ENCODE measurements at places on chromosomes 16 and 17.

DNA sequence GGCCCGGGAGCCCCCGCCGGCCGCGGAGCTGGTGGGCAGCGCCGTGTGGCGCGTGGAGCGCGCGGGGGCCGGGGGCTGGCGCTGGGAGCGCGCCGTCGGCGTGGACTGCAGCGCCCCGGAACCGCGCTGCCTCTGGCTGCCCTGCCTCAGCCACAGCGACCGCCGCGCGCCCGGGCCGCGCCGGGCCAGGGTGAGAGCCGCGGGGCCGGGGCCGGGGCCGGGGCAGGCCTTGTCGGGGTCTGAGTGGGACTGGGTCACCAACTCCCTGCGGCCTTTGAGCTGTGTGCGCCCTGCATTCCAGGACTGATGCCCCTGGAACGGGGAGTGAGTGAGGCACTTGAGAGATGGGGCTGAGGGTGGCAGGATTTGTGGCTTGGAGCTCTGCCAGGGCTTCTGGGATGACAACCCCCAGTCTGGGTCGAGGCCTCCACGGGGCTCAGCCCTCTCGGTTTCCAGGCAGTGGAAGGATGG lies 25.7 kb downstream of the ARHGAP23 start:
- DNase-seq: no peak

DNA sequence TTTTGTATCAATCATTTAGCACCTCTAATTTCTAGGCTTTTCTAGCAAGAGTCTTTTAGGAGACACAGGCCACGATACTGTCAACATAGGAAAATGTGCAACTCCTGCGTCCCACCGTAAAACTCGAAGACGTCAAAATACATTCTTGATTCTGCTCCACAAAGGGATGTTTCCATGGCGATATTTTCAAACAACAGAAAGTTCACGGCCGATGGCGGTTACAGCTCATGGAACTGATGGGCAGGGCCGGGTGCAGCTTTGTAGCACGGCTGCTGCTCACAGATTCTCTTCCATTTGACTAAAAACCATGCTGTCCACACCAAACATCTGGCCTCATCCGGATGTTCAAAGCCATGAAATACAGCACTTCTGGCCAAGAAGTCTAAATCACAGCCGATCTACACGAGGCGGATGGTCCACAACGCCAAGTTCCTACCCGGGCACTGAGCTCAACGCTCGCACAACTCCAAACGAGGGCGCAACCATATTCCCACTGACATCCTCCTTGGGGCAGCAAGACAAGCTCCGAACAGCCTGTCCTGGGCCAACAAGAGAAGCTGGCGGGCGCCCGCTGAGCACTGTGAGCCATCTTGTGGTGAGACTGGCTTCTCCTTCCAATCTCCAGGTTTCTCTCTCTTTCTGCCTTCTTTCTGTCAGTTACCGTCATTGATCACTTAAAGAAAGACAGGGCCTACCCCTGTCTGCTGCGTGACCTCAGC lies 79.8 kb downstream of the ZNF778 start:
- DNase-seq: no peak

- DNase-seq: no peak
These were observed 1.4 kb downstream of the PYCR1 start for GRCh38 chr17:81935709-81936084.

DNA sequence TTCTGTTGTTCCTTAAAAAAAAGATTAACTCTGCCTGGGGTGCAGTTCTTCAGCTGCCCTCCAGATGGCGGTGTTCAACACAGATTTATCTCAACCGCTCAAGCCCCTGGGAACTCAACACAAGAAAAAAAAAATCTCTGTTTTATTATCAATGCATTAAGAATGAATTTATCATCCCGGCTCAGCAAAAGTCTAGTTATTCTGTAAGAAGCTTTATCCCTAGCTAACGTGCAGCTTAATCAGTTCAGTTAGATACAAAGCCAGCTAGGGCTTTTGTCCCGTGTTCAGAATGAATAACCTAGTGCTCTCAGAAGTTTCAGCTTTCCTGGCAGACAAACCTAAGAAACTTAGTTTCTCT lies 475.9 kb upstream of the CCL2 start:
- peak; percentile 21 for DNase-seq

GRCh38 chr17:81396278-81396721 lies 1.0 kb downstream of the BAHCC1 start:
- no peak for DNase-seq

GRCh38 chr17:29140051-29140621 lies 40.1 kb downstream of the MYO18A start:
- DNase-seq: peak; percentile 70

GRCh38 chr17:68097161-68097805 lies 61.7 kb downstream of the KPNA2 start:
- no peak for DNase-seq

- no peak for DNase-seq
These were observed 1.2 kb downstream of the TRIM65 start for GRCh38 chr17:75895370-75896155.

DNA sequence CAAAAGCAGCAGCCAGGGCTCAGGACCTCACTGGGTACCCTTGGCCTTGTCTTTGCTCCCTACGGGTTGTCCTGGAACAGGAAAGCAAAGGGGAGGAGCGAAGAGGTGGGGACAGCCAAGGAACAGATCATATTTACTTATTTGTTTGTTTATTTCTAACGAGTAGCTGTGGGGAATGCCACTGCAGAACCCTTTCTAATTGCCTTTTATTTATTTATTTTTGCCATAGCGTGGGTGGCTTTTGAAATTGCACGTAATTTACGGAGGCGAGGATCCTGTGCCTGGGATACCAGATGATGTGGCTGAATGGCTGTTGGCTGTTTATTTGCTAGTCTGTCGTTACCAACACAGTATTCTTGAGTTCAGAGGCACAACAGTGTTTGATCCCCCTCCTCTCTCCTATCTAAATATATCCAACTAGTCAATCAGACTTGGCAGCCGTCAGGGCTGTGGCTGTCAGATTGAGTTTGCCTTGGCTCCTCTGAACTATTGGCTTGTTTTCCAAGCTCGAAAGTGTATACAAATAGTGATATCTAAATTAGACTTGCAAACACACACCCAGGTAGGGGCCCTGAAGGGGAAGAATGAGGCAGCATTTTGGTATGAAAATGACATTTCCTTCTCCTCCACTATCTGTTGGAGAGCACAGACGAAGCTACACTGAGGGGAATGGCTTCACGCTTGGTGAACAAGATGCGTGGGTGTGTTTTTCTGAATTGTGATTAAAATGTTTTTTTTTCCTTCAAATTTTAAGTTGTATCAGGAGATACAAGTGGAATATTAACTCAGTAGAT lies 110.4 kb downstream of the MSI2 start:
- no peak for DNase-seq

DNA sequence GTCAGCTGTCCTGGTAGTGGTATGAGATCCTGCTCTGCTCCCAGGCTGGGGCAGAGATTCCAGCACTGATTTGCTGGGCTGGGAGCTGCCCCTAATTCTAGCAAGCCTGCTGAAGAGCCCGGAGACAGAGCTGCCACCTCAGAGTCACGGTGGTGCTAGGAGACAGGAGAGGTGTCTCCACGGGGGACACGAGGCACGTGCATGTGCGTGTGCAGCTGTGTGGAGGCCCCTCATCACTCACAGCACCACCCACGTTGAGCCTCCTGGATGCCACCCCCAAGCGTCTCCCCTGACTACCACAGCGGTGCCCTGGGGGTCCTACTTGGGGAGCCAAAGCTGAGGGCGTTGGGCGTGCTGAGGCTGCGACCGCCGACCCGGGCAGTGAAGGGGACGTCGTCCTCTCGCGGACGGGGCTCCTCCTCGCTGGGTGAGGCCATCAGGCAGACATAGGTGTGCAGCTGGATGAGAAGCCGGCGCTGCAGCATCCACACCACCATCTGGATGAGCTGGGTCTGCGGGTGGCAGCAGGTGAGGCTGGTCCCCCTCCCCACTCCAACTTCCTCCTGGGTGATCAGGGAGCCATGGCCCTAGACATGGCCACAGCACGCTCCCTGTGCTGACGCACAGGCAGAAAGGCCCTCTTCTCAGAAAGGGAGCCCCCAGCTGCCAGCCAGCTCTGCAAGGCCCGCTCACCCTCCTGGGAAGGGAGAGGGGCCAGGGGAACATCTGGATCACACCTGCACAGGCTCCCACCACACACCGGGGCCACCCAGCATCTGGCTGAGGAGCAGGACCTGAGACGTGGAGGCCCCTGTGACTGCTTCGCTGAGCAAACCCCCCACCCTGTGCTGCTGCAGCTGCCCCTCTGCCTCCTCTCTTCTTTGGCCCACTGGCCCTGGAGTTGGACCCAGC lies 11.6 kb downstream of the MPG start:
- DNase-seq: no peak

DNA sequence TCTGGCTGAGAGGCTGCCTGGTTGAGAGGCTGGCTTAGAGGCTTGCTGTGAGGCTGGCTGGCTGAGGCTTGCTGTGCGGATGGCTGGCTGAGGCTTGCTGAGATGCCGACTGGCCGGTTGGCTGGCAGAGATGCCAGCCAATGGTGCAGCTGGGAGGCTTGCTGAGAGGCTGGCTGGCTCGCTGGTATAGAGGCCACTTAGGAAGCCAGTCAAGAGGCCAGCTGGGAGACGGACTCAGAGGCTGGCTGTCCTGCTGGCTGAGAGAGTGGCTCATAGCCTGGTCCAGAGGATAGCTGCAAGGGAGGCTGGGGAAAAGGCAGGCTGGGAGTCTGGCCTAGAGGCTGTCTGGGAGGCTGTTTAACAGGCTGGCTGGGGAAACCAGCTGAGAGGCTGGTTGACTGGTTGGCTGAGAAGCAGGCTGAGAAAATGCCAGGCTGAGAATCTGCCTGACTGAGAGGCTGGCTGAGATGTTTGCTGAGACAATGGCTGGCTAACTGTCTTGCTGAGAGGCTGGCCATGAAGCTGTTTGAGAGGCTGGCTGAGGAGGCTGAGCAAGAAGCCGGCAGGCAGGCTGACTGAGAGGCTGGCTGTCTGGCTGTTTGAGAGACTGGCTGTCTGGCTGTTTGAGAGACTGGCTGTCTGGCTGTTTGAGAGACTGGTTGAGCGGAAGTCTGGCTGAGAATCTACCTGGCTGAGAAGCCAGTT lies 37.5 kb upstream of the ACSM2B start:
- DNase-seq: no peak

- no peak for DNase-seq
These were observed 1.4 kb downstream of the LGALS3BP start for GRCh38 chr17:78977997-78978973.

DNA sequence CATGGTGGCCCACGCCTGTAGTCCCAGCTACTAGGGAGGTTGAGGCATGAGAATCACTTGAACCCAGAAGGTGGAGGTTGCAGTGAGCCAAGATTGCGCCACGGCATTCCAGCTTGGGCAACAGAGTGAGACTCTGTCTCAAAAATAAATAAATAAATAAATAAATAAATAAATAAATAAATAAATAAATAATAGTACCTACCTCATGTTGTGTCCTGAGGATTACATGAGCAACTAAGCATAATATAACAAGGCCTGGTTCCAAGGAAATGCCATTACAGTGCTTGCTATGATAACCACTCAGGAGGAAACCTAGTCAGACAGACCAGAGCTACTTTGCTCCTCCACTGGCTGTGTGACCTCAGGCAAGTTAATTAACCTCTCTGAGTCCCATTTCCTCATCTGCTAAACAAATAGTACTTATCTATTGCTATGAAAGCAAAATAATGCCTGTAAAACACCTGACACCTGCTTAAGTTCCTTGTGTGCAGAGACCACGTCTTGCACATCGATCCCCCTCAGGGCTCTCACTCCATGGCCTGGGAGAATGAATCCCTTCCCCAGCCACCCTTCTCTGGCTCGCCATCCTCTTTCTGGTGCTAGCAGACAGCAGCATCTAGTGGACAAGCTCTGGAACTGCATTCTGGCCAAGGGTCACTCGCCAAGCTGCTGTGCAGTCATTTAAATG lies 7.5 kb downstream of the EPOP start:
- peak; percentile 64 for DNase-seq

DNA sequence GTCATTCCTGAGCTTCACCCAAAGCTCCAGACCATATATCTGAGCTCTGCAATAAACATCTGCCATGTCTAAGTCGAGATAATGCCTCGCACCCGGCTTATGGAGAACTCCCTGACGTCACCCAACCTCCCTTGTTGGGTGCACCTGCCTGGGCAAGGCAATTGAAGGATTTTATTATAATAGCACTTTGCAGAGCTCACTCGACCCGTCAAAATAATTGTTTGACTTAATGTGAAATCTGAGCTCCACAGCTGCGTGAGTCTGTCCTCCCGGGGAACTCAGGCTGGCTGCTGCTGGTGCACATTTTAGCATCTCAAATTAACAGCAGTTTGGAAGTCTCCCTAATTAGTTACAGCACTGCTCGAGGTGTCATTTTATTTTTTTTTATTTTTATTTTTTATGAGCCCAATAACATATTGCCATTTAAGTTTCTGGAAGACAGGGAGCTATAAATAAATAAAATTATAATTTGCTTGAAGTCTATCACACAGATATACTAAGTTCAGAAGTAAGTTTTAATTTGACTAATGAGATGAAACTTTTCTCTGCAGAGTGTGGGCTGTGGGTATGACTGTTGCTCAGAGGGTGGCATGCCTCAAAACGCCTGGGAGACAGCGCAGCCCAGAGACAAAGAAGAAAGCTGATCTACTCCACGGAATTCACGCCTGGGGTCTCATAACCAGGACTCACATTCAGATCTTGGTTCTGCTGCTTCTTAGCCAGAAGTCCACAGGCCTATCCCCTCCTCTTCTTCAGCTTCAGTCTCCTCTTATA lies 401.4 kb upstream of the C16orf82 start:
- no peak for DNase-seq

GRCh38 chr16:75202069-75202590 lies 4.8 kb downstream of the CTRB2 start:
- DNase-seq: no peak

- DNase-seq: no peak
These were observed at the start of gene KREMEN2 for GRCh38 chr16:2963723-2964474. KREMEN2 (plus strand) TSS chr16:2964275; CDS start chr16:2964521, 246 bp downstream.

DNA sequence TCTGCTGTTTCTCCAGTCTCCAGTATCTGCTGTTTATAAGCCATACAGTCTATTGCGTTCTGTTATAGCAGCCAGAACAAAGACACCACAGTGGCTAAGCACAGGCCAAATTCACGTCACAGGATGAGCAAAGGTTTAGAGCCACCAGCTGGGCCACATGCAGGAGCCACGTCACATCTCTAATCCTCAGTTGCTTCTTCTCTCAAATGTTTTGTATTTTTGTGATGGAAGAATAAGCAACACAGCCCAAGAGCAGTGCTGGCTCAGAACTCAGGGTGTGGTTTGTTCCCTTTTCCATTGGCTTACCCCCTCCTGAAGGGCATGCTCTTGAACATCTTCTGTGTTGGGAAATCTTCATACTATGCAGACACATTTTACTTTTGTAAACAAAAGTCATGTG lies 309.4 kb upstream of the CDH5 start:
- DNase-seq: no peak

GRCh38 chr16:86702824-86703588 lies 124.7 kb downstream of the FOXL1 start:
- DNase-seq: no peak

- no peak for DNase-seq
These were observed 75.5 kb downstream of the SHISA9 start for GRCh38 chr16:12976936-12977335.

DNA sequence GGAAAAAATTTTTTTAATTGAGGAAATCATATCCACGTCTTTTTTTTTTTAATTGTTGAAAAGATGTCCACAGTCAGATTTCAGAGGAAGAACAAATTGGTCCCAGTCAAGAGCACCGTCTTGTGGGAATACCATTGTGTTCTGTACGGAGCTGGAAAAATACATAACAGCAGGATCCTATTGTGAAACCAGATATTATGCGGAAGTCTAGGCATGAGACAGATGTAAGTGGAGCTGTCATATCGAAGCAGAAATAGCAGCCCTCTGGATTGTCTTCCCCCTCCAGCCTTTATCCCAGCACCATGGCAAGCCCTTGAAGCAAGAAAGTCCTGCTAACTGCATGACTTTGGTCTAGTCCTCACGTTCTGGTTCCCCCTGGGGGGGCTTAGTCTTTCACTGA lies 391.6 kb upstream of the ASIC2 start:
- DNase-seq: no peak

Data from CD4-positive, alpha-beta T cell treated with Interleukin-15 for 1 hour (primary cell).